CMK (cell line): ENCODE measurements at places on chromosomes 4 and X.

DNA sequence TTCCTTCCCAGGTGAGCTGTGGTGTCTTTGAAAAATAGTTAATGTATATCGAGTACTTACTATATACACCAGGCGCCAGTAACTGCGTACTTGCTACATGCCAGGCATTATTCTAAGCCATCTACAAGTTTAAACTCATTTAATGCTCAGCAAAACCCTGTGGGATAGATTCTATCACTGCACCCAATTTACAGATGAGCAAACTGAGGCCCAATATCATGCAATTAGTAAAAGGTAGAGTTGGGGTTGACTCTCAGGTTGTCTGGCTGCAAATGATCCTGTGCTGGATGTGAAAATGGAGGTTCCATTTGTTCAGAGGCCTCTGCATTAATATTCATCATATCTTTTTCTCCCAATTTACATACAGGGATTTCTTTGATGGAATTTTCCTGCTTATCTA lies 17.6 kb downstream of the NKX3-2 start:
- DNase-seq: no peak

DNA sequence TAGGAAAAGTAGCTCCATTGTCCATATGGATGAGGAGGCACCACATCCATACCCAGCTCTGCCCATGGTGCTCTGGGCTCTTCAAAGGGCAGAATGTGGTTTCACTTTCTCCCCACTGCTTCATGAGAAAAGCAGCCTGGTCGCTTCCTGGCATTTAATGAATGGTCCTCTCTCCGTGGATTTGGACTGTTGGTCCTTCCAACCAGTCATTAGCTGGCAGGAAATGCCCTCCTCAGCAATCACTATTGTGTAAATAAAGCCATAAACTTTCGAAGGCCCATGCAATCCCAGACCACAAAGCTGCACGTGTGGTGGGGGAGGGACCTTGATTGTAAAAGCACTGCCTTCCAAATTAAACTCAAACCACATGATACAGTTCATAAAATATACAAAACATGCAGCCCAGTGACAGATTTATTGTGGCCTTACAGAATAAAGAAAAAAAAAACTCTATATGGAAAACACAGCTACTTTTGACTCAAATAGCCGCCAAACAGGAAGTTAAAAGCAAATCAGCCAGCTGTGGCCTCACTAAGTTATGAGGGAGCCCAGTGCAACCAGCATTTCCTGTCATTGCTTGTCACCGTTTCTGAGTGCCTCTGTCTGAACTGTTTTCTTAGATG lies 8.1 kb downstream of the MBNL3 start:
- no peak for DNase-seq

DNA sequence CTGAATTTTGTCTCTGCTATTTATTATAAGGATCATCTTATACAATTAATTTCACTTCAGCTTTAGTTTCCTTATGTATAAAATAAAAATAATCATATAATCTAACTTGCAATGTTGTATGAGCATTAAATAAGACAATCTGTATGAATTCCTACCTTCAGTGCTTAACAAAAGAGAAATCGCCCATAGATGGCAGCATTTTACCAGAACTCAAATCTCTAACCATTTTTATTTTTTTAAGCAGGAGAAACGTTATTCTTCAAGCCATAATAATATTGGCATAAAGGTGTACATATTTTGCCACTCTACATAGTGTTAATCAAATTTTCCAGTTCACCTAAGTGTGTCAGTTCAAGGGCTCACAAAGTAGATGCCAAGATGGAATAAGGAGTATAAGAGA lies 78.8 kb downstream of the TMEM47 start:
- DNase-seq: no peak

DNA sequence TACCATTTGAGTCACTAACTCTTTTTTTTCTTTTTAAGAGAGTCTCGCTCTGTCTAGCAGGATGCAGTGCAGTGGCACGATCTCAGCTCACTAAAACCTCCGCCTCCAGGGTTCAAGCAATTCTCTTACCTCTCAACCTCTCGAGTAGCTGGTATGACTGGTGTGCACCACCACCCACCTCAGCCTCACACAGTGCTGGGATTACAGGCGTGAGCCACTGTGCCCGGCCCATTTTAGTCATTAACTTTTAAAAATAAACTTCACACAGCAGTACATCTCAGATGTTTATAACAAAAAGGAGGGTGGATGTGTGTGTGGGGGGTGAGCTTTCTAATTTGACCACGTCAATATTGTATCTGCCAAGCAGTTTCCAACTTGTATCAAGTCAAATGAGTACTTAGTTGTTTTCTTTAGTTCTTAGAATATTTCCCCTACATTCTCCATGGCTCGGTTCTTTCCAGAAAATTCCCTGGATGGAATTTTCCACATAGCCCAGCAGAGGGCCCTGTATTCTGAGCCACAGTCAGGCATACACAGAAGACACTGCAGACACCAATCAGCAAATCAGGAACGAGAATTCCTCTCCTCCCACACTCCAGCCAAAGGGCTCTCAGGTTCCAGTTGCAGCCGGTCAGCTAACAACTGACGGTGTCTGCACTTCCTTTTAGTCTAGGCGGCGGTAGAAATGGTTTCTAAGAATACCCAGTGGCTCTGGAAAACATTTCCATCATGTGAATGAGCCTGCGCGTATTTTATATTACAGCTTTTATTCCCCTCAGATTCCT lies 20.1 kb upstream of the ARAF start:
- peak; percentile 40 for DNase-seq

- DNase-seq: no peak
These were observed 923.6 kb upstream of the TENM3 start for GRCh38 chr4:181319629-181320028.

DNA sequence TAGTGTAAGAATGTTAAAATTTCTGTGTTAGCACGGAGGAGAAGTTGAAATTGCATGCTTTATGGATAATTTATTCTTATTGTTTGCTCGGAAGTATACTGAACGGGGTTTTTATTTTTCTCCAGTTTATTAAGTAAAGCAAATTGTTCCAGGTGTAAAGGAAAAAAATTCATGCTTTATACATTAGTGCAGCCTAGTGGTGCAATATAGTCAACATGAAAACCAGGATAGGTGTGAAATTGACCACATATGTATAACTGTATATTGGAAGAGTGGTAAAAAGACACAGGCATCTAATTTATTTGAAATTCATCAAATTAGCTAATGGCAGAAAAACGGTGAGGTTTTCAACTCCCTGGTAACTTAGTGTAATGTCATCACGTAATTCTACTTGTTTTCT lies 959 bp downstream of the BRS3 start:
- no peak for DNase-seq

DNA sequence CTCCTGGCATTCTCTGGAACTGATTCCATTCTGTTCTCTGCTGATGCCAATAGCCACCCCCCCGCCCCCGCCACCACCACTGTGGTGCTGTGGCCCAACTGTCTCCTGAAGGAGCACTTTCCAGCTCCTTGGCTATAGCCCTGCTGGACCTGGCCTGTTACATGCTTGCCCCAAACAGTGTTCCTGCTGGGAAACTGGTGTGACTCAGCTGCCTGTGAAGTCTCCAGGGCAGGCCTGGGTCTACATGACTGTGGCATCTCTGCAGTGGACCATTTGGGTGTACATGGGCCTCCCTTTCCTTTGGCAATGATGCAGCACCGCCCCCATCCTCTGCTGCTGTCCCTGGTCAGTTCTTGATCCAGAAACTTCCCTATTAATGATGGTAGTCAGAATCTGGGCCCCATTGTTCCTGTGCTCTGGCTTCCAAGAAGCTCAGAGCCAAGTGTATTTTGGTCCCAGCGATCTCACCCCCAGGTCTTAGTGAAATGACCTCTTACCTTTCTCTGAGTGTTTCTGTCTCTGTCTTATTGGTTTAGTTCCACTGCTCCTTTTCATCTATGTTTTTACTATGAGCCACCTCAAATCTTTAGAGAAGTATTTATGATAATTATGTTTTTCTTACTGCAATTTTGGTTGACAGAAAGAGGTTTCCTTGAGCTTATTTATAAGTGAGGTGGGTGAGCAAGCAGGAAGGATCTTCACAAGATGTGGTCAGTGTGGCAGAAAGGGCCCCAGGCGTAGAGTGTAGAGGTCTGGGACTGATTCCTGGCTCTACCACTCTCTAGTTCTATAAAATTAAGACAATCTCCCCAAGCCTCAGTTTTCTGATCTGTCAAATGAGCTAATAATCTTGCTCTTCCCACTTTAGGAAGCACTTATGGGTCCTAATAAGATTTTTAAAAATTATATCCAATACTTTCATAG lies 210.7 kb upstream of the EOLA2 start:
- no peak for DNase-seq

- no peak for DNase-seq
These were observed 117.9 kb downstream of the STIM2 start for GRCh38 chr4:26978387-26979053.

DNA sequence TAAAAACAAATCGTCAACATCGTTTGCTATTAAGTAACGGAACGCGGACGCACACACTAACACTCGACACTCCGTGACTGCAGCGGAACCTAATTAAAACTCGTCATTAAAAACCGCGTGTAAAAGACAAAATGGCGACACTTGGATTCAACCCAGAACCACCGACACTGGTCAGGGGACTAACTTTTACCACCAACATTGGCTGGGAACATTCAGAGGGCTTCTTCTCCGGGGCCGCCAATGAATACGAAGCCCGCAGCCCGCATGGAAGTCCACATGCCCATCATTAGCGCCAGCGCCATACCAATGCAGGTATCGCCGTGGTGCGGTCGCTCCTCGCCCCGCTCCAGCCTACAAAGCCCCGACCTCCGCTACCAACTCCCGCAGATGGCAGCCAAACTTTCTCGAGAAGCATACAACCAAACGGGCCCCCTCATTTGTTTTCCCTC lies 498 bp downstream of the RBMX start:
- no peak for DNase-seq

DNA sequence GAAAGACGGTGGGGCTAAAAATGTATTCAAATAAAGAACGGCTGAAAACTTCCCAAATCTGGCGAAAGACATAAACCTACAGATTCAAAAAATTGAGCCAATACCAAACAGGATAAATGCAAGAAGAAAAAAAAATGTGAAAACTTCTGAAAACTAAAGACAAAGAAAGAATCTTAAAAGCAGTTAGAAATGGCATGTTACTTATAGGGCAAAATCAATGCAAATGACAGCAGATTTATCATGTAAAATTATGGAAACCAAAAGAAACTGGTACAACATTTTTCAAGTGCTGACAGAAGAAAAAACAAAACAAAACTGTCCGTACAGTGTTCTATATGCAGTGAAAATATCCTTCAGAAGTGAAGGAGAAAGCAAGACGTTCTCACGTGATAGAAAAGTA lies 239.0 kb downstream of the PDGFC start:
- no peak for DNase-seq

GRCh38 chr4:20432088-20432487 lies 180.4 kb downstream of the SLIT2 start:
- DNase-seq: no peak

- no peak for DNase-seq
These were observed 18.2 kb upstream of the COX7B2 start for GRCh38 chr4:46927201-46927600.

DNA sequence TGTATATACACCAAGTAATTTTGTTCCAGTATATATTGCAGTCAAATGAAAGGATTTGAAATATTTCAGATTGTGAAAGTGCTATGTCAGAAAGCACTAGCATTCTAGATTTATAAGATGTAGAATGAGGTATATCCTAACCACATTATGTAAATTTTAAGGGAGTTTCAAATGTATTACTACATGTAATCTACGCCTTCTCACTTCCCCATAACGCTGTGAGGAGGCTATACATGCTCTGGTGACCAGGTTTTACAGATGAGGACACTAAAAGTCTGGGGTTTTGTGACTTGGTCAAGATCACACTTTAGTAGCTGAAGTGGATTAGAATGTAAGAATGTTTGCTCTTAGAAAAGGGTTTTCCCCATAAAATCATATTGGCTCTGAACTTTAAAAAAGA lies 8.1 kb downstream of the ENPEP start:
- no peak for DNase-seq

- DNase-seq: no peak
These were observed 292.5 kb downstream of the USP46 start for GRCh38 chr4:52366621-52367020.

DNA sequence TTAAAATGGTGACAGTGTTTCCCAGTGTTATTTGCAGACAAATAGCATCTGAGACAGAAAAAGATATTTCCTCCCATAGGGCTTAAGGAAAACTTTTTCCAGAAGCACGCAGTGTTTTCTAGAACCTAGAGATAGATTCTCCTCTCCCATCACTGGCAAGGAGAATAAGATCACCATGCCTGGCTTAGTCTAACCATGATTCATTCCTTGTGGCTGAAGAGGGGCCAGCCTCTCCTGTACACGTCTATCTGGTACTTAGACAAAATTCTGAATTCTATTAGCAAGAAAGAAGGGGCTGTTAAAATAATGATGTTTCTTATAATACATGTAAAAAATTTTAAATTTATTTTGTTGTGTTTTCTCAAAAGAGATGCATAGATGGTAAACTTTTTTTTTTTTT lies 296.1 kb upstream of the LDB2 start:
- no peak for DNase-seq

DNA sequence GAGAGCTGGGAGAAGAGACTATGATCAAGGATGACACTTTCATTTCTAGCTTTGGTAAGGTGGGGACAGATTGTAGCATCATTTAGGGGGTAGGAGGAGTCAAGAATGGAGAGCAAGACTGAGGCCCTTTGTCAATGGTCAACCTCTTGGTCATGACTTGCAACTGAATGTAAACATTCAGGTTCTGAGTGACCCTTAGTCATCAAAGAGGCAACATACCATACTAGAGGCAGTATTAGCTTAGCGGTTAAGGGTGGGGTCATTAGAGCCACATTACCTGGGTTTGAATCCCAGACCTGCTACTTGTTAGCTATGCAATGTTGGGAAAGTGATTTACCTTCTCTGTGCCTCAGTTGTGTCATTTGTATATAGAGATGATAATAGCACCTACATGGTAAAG lies 76.5 kb downstream of the MED28 start:
- no peak for DNase-seq

GRCh38 chr4:145920205-145920604 lies 18.4 kb downstream of the ZNF827 start:
- DNase-seq: no peak

DNA sequence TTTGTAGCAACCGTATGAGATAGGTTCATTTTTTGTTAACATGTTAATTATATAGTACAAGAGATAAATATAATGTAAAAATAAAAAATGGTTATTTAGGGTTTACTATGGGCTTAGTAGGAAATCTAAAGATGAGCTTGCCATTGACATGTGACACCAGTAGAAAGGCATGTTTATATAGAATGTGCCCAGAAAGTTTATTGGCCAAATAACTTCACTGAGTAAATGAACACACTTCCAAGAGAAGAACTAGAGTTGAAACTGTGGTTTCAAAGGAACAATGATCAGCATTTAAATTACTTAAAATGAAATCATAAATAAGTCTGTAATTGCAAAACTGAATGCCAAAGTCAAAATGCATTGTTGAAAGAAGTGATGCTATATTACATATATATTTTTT lies 503.3 kb downstream of the STPG2 start:
- no peak for DNase-seq

- no peak for DNase-seq
These were observed 89.9 kb downstream of the GPC4 start for GRCh38 chrX:133325422-133325821.

GRCh38 chr4:140943486-140944198 lies 187.5 kb upstream of the TBC1D9 start:
- no peak for DNase-seq
